ENCODE measurements at places on chromosomes 13 and 19. TPM values are rescaled to one million over a fixed set of nuclear protein-coding genes. Genes with fewer than 3 reads are reported as not detected.

GRCh38 chr13:107296804-107297203, 728.9 kb upstream of the ARGLU1 start:
- DNase-seq: no peak

DNA sequence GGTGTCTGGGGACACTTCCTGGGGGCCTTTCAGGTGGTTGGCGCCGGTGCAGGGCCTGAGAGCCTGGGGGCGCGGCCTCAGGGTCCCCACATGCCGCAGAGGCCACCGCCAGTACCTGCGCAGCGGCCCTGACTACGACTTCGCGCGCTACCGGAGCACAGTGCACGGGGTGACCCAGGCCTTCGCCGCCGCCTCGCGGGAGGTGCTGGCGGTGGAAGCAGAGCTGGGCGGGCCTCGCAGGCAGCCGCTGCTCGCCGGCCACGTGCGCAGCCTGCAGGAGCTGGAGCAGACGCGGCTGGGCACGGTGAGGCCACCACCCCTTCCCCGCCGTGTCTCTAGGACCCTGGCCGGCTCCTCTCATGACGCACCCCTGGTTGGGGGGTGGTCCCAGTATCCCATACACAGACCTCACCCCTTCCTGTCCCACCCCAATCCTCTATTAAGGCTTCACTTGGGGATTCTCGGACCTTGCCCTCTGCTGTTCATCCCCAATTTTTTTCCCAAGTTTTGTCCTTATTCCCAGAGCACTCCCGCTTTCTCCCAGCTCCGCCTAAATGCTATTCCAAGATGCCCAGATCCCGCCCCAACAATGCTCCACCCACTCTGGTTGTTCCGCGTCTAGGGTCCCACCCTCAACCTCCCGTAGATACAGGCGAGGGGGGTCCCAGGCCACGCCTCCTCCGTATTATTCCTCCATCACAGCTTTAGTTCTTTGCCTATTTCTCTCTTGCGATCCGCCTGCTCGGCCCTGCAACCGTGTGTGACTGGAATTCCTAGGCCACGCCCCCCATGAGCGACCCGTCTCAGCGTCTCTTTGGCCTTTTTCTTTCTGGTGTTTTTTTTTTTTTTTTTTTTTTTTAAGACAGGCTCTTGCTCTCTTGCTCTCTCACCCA, 1.0 kb downstream of the REX1BD start:
- DNase-seq: no peak

- DNase-seq: no peak
These were observed 406.5 kb downstream of the FOXO1 start for GRCh38 chr13:40259899-40260298.

DNA sequence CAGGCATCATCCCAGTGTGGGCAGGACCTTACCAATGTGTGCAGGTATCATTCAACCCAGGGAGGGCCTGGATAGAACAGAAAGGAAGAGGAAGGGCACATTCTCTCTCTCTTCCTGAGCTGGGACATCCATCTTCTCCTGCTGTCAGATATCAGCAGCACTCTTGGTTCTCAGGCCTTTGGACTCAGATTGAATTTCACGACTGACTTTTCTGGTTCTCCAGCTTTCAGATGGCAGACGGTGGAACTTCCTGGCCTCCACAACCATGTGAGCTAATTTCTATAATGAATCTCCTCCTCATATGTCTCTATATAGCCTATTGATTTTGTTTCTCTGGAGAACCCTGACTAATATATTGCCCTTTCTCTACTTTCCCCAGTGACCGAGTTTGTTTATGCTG, 77.3 kb downstream of the OLFM4 start:
- no peak for DNase-seq

- DNase-seq: no peak
These were observed 3.0 kb upstream of the SHISA7 start for GRCh38 chr19:55446060-55446459.

- DNase-seq: no peak
These were observed 34.5 kb downstream of the PLEKHJ1 start for GRCh38 chr19:2201473-2202148.

Gene KASH5
- polyA plus RNA-seq: 0.21 TPM

Gene SLC17A7
- polyA plus RNA-seq: 0.47 TPM

Gene CATSPERD
- not detected for polyA plus RNA-seq

Gene PALM3
- polyA plus RNA-seq: 23.1 TPM

Gene PTPRH
- polyA plus RNA-seq: 0.10 TPM

Measured in right renal pelvis (tissue), 4 donors.